ENCODE measurements at places on chromosomes 4 and X.

- peak; percentile 81 for DNase-seq
Measured at GRCh38 chr4:154982187-154983047, 201.3 kb downstream of the RBM46 start.

- no peak for DNase-seq
Measured at GRCh38 chr4:39068907-39069306, 6.9 kb downstream of the KLHL5 start.

DNA sequence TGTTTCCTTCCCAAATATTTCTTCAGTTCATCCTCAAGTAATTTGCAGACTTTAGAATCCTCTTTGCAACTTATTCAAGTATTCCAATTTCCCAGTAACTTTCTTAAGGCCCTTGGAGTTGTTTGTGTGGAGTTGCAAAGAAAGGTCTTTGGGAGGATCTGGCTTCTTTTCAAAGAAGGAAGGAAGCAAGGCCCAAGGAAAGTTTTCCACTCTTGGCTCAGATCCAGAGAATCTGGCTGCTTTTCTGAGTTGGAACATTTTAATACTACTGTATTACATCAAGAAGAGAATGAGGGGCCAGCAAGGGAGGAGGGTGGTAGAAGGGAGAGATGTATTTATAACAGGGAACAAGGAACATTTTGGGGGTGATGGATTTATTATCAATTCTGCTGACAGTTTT is 10.5 kb downstream of the CDX4 start:
- no peak for DNase-seq

GRCh38 chrX:7216981-7217587 is 69.1 kb upstream of the PUDP start:
- DNase-seq = peak; percentile 85

DNA sequence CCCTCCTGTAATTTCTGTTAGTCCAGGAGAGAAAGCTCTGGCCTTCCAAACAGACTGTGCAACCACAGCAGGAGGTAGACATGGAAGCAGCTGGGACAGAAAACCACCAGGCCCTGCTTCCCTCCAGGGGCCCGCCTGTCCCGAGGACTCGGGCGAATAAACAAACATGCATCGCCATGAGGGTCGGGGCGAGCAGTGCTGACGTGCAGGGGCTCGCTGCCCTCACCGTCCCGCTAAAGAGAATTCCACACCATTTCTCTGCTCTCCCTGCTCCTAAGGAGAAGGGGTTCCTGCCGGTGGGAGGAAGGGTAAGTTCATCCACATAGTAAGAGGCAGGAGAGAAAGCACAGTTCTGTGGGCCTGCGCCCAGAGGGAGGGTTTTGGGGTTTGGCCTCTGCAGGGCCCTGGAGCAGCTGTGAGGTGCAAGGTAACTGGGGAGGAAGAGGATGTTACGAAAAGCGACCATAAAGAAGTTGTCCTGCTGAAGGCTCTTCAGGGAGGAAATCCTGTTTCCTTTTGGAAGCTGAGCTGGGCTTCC is 54.9 kb downstream of the WFS1 start:
- DNase-seq = no peak

All from WERI-Rb-1 (cell line).